ENCODE measurements at places on chromosomes 4 and X. TPM values are rescaled to one million over a fixed set of nuclear protein-coding genes. Genes with fewer than 3 reads are reported as not detected.

Gene PGK1
- polyA plus RNA-seq, result 288 TPM

Gene RGN
- 17.3 TPM for polyA plus RNA-seq

Gene SORBS2
- 4.6 TPM for polyA plus RNA-seq

Gene SASH3
- 7.0 TPM for polyA plus RNA-seq

Gene F8A1
- 39.4 TPM for polyA plus RNA-seq

Gene ESX1
- not detected for polyA plus RNA-seq

Gene OSTC
- polyA plus RNA-seq, result 270 TPM

Gene CCDC149
- polyA plus RNA-seq, result 13.2 TPM

- DNase-seq, result peak; percentile 9
- no peak overlapping the region for H3K4me3 ChIP-seq
- no peak overlapping the region for H3K27ac ChIP-seq
- H3K27me3 ChIP-seq, result no peaks in the 10 kb centered on the region
- no peaks in the 10 kb centered on the region for H3K4me1 ChIP-seq
Measured at GRCh38 chrX:38438321-38438720, 85.9 kb downstream of the OTC start.

- no peak for DNase-seq
- peaks cover 8% of the 10 kb centered on the region for H3K27me3 ChIP-seq
- no peaks in the 10 kb centered on the region for H3K4me1 ChIP-seq
- H3K27ac ChIP-seq, result no peak overlapping the region
- peak overlapping the region; percentile 38 for H3K4me3 ChIP-seq
Measured at GRCh38 chr4:167233685-167234315, 494 bp downstream of the SPOCK3 start.

- H3K36me3 ChIP-seq, result no peaks in the 10 kb centered on the region
- no peak overlapping the region for H3K27ac ChIP-seq
- no peak overlapping the region for H3K4me3 ChIP-seq
- no peak for DNase-seq
Measured at GRCh38 chrX:12979616-12980015, 4.7 kb downstream of the TMSB4X start.

- no peak overlapping the region for H3K4me3 ChIP-seq
- H3K27me3 ChIP-seq, result no peaks in the 10 kb centered on the region
- no peak for DNase-seq
- no peaks in the 10 kb centered on the region for H3K36me3 ChIP-seq
Measured at GRCh38 chrX:22126327-22126726, 94.2 kb downstream of the PHEX start.

- H3K4me1 ChIP-seq, result peaks cover 4% of the 10 kb centered on the region
- no peak overlapping the region for H3K4me3 ChIP-seq
- H3K27me3 ChIP-seq, result no peaks in the 10 kb centered on the region
- peaks cover 4% of the 10 kb centered on the region for H3K36me3 ChIP-seq
- no peak for DNase-seq
- H3K27ac ChIP-seq, result no peak overlapping the region
Measured at GRCh38 chr4:16213121-16213520, 13.2 kb downstream of the TAPT1 start.

DNA sequence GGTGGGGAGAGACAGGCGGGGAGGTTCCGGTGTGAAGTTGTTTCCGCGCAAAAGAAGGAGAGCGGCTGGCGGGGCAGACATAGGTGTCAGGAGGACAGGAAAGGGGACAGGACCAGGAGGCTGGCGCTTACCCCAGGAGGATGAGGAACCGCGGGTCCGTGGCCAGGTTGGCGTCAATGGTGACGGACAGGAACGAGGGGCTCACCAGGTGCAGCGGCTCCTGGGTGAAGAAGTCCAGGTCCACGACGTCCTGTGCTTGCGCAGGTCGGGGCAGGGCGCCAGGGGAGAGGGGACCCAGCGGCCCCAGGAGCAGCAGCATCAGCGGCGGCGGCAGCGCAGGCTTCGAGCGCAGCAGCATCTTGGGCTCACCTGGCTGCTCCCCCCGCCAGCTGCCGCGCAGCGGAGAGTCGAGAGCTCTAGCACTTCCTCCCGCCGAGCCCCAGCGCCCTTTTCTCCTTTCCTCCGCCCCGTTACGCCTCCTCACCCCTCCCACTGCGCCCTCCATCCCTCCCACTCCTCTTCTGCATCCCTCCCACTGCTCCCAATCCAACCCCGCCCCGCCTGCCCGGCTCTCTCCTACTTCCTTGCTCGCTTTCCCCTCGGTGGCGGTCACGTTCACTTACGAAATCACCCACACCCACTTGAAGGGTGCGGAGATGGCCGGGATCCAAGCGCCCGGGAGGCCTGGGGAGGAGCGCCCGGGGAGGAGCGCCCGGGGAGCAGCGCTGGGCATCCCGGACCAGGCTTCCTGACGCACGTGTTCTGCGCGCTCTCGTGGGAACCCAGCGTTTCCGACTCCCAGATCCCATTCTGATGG lies at the start of gene HPSE:
Gene HPSE, minus strand, starts transcription at position 424 of the 817 bp plus-strand sequence. Its CDS starts 66 bp downstream, at position 358.
- peak; percentile 97 for DNase-seq
- peaks cover 8% of the 10 kb centered on the region for H3K4me1 ChIP-seq
- H3K4me3 ChIP-seq, result peak within 1 kb of the TSS; percentile 49
- H3K36me3 ChIP-seq, result no peaks in the 10 kb centered on the region

GRCh38 chr4:61520166-61520565 lies 320.0 kb downstream of the ADGRL3 start:
- no peaks in the 10 kb centered on the region for H3K27me3 ChIP-seq
- DNase-seq, result no peak

GRCh38 chr4:169253904-169254303 lies 16.9 kb downstream of the SH3RF1 start:
- H3K27me3 ChIP-seq, result no peaks in the 10 kb centered on the region
- peaks cover 79% of the 10 kb centered on the region for H3K4me1 ChIP-seq
- H3K4me3 ChIP-seq, result no peak overlapping the region
- H3K27ac ChIP-seq, result no peak overlapping the region
- no peaks in the 10 kb centered on the region for H3K36me3 ChIP-seq

DNA sequence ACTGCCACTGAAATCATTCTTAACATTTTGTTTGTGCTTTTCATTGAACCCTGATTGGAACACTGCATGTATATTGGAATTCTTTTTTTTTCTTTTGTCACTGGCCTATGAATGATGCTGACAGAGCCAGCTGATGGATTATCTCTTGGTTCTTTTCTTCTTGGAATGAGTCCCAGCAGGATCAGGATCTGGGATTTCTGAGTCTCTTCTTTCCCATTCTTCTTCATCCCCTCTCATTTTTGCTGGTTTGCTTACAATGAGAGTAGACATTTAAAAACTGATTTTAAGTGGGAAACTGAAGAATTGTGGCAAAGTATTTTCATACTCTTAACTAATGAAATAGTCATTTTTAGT lies 9.0 kb downstream of the DCUN1D4 start:
- no peak for DNase-seq
- H3K36me3 ChIP-seq, result peaks cover 8% of the 10 kb centered on the region
- H3K4me1 ChIP-seq, result peaks cover 16% of the 10 kb centered on the region
- H3K27ac ChIP-seq, result no peak overlapping the region
- H3K27me3 ChIP-seq, result no peaks in the 10 kb centered on the region

DNA sequence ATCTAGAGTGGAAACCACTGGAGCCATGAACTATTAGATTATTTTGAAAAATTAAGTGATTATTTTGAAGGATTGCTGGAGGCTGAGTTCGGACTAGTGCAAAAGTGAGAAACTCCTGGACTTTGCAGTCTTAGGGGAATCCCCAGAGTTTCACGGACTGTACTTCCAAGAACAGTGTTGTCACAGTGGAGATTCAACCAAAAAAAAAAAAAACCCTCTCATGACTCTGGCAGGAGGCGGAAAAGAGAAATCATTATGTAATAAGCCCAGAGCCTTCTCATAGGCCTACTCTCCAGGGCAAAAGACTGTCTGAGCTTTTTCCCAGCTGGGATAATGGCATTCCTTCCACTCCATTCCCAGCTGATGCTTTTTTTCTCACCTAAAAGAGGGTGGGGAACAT lies 16.8 kb upstream of the C4orf51 start:
- H3K36me3 ChIP-seq, result no peaks in the 10 kb centered on the region
- no peak for DNase-seq
- H3K27me3 ChIP-seq, result no peaks in the 10 kb centered on the region
- H3K27ac ChIP-seq, result no peak overlapping the region
- H3K4me1 ChIP-seq, result no peaks in the 10 kb centered on the region
- H3K4me3 ChIP-seq, result no peak overlapping the region

DNA sequence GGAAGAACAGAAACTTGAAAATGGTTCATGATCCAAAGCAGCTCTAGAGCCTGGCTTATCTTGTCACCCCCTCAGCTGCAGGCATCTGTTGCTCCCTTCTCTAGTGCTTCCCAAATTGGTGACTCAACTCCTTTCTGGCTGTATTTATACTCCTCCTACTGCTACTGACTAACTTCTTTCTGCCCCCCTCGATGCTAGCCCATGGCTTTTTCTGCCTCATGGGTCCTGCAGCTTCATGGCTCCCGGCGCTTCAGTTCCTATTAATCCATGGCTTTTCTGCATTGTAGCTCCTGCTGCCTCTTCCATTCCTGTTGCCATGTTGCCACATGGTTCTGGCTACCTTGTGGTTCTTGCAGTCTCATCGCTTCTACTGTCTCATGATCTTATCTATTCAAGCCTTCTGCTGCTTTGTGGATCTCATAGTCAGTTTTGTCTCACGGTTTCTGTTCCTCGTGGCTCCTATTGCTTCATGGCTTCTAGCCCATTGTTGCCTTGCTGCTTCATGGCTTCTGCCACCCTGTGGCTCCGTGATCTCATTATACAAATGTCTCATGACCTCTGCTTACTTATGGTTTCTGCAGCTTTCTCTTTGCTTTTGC lies 48.1 kb downstream of the SMC1A start:
- no peak for DNase-seq
- H3K4me3 ChIP-seq, result no peak overlapping the region
- H3K4me1 ChIP-seq, result no peaks in the 10 kb centered on the region
- no peak overlapping the region for H3K27ac ChIP-seq

DNA sequence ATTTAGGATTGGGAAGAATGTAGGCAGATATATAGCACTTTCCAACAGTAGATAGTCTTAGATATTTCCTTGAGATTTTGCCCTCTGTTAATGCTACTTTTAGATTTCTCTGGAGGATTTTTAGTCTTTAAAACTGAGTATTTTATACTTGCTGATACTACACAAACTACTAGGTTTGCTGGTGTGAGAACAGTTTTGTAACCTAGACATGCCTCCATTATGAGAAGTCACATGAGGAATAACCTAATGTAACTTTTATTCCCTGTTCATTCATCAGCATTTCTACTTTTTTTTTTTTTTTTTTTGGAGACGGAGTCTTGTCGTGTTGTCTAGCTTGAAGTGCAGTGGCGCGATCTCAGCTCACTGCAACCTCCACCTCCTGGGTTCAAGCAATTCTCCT lies 137.2 kb downstream of the RAPGEF2 start:
- H3K4me3 ChIP-seq, result no peak overlapping the region
- no peaks in the 10 kb centered on the region for H3K36me3 ChIP-seq
- no peak overlapping the region for H3K27ac ChIP-seq
- no peaks in the 10 kb centered on the region for H3K4me1 ChIP-seq
- DNase-seq, result no peak
- no peaks in the 10 kb centered on the region for H3K27me3 ChIP-seq

DNA sequence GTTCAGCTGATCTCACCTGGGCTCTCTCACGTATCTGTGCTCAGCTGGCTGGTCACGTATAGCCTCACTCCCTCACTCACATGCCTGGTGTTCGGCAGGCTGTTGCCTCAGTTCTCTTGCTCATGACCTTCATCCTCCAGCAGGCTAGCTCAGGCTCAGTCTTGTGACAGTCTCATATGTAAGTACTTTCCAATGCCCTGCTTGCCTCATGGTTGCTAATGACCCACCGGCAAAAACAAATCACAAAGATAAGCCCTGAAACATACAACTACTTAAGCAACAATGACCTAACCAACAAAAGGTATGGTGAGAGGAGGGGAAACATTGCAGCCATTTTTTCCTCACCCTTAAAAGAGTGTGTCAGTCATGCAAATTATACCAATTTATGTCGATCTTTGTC lies 25.0 kb downstream of the MEPE start:
- no peaks in the 10 kb centered on the region for H3K36me3 ChIP-seq
- peak; percentile 52 for DNase-seq
- H3K4me3 ChIP-seq, result no peak overlapping the region

DNA sequence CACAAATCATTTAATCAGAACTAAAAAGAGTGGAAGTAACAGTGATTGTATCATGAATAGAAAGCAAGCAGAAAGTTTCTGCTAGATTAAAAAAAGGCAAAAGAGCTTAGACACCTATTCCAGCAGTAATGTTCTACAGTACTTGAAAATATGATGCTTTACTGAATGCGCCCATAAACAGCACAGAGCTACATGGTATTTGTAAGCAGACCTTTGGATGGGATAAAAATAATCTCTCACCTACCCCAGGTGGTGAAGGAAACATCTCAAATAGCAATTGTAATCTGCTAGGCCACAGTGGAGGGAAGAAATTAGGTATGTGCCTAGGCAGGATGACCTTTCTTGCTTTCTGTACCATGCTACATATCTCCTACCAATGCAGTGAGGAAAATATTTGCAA lies 280.9 kb upstream of the PRKX start:
- no peaks in the 10 kb centered on the region for H3K36me3 ChIP-seq
- no peak for DNase-seq
- H3K4me1 ChIP-seq, result no peaks in the 10 kb centered on the region
- H3K4me3 ChIP-seq, result no peak overlapping the region

GRCh38 chrX:129755779-129756650 lies 17.2 kb downstream of the XPNPEP2 start:
- H3K27me3 ChIP-seq, result no peaks in the 10 kb centered on the region
- H3K4me3 ChIP-seq, result no peak overlapping the region
- no peak overlapping the region for H3K27ac ChIP-seq
- H3K36me3 ChIP-seq, result peaks cover 74% of the 10 kb centered on the region
- no peak for DNase-seq

- H3K4me3 ChIP-seq, result no peak overlapping the region
- DNase-seq, result no peak
- H3K4me1 ChIP-seq, result no peaks in the 10 kb centered on the region
- no peak overlapping the region for H3K27ac ChIP-seq
- H3K36me3 ChIP-seq, result no peaks in the 10 kb centered on the region
Measured at GRCh38 chrX:69016293-69016941, 148.8 kb downstream of the PJA1 start.

- no peaks in the 10 kb centered on the region for H3K36me3 ChIP-seq
- H3K4me3 ChIP-seq, result no peak overlapping the region
- no peak for DNase-seq
- H3K4me1 ChIP-seq, result no peaks in the 10 kb centered on the region
Measured at GRCh38 chr4:29423836-29424721, 1296.1 kb upstream of the PCDH7 start.

DNA sequence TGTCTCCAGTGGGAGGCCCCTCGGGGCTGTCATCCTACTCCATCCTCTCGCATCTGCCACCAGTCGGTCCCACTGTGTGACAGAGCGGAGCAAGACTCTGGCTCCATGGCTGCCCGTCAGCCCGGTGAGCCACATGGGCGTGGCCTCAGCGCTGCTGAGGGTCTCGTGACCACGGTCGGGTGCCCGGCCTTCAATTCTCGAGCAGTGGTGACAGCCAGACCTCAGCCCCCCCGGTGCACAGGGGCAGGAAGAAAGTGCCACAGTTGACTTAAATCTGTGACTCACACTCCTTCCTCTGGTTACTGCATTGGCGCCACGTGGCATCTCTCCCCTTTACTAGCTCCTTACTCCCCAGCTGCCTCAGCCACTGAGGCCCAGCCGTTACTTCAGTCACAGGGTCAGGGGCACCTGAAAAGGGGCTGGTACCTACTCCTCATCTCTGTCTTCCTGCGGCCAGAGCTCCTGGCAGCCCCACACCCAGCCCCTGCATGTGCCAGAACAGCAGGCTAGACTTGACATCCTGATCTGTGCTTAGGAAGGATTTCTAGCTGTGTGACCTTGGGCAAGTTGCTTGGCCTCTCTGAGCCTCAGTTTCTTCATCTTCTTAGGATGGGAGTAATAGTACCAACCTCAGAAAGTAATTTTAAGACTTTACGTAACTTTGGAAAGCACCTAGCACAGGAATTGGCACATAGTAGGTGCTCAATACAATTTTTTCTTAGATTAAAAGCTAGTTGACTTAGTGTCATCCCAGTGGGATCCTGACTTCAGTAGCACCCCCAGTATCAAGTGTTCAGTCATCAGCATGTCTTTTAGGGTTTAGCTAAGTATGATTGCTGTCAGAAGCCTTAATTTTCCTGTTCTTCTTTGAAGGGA lies 66.1 kb downstream of the TNIP2 start:
- H3K4me1 ChIP-seq, result no peaks in the 10 kb centered on the region
- H3K36me3 ChIP-seq, result peaks cover 79% of the 10 kb centered on the region
- no peaks in the 10 kb centered on the region for H3K27me3 ChIP-seq

Measured in small intestine (tissue), 16 donors.